ENCODE measurements at places on chromosomes 16 and 17.

DNA sequence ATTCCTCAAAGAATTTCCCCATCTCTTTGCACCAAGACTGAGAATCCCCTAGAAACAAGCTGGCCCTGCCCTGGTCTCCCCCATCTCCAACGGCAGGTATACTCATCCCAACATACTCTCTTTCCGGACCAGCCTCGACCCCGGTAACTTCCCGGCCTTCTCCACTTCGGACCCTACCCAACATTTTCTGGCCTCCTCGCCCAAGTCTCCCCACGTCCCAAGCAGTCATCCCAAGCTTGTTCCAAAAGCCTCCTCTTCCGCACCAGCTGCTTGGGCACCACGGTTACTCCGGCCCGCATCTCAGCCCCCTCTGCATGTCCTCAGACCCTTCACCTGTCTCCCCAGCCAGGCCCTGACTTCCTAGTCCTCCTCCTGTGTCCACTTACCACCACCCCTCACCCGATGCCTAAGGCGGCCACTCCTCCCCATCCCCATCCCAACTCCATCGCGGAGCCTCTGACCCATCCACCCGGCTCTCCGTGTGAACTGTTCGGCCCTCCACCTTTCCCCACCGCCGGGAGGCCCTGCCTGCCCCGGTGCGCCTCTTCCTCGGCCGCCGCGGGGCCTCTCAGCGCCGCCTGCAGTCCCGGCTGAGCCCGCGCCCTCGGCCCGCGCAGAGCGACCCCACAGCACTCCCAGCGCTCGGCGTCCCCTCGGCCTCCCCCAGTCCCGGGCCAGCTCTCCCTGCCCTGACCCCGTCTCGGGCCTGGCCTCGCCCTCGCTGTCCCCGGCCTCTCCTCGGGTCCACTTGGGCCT, 994 bp downstream of the PITPNA start:
- no peak for DNase-seq

DNA sequence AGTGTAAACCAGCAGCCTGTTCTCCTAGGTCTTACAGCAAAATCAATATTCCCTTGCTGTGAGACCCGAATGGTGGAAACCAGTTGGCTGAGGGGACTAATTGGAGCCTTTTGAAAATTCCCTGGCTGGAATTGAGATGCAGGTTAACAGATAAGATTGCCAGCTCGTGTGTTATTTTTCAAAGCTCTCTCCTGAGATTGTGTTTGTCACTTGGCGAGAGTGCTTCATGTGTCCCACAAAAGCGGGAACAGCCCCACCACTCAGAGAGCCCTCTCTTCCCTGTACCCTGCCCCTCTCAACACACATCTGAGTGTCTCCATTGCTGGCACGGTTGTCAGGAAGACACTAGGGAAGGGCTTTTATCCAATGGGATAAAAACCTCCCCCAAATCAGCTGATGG, 356.1 kb downstream of the CPPED1 start:
- DNase-seq = no peak

GRCh38 chr16:23905027-23905426, 69.2 kb downstream of the PRKCB start:
- DNase-seq = no peak

- no peak for DNase-seq
These were observed 2.4 kb downstream of the UTS2R start for GRCh38 chr17:82373731-82374625.

DNA sequence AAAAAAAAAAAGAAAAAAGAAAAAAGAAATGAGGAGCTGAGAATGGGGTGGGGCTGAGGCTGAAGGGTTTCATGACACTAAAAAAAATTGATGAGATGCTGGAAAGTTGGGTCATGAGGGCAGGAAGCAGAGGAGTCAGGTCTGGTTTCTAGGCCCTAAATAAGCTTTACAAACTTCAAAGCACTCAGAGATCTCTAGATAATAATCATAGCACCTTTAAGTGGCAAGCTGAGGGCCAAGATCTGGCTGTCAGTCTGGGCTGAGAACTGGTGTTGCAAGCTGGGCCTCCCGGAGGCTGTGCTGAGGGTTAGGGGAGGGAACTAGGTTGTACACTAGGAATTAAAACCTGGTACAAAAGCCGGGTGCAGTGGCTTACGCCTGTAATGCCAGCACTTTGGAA, 6.4 kb downstream of the ZNF764 start:
- peak; percentile 90 for DNase-seq

- DNase-seq = no peak
These were observed 2.3 kb downstream of the SOX15 start for GRCh38 chr17:7587420-7588151.

- peak; percentile 55 for DNase-seq
These were observed 10.4 kb downstream of the RAI1 start for GRCh38 chr17:17691468-17692263.

GRCh38 chr16:79261944-79262552, 338.5 kb downstream of the MAF start:
- DNase-seq = no peak

GRCh38 chr17:69452664-69453260, 38.3 kb downstream of the MAP2K6 start:
- DNase-seq = no peak

All from Jurkat, Clone E6-1 (cell line).